LoVo (cell line): ENCODE measurements at places on chromosomes 5 and 9.

DNA sequence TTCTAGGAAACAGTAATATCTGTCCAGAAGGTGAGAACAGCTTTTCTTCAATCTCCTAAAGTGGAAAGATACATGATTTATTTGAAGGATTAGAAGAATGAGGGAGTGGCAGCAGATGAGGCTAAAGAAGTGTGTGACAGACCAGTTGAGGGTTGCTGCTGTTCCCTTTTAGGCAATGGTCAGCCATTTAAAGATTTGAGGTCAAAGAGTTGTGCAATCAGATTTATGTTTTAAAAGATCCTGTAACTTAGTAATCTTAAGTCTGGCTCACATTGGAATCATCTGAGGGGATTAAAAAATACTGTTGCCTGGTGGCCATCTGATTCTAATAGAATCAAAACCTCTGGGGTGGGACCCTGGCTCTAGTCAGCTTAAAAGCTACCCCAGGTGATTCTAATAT, 4.3 kb upstream of the SGCD start:
- no peak for DNase-seq

GRCh38 chr5:143002459-143003327, 232.5 kb downstream of the ARHGAP26 start:
- DNase-seq, result no peak

- DNase-seq, result no peak
Measured at GRCh38 chr9:35937227-35937626, 20.7 kb downstream of the OR2S2 start.

GRCh38 chr9:116360016-116360415, 206.4 kb downstream of the PAPPA start:
- no peak for DNase-seq

DNA sequence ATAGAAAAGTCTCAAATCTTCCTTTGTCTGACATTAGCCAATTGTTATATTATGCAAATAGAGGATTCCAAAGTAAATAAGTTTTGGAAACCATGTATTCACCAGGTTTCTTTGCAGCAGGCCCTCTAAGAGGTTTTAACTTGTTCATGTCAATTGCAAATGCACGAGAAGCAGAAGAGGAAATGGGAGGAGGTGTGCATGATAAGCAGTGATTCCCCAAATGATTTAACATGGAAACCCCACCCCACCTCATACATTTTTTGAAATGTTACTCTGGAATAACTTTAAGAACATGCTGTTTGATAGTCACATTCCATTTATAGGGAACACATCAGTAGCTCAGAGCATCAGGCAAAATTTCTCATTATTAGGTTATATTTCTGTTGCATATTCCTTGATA, 190.7 kb downstream of the DOCK8 start:
- DNase-seq, result no peak

DNA sequence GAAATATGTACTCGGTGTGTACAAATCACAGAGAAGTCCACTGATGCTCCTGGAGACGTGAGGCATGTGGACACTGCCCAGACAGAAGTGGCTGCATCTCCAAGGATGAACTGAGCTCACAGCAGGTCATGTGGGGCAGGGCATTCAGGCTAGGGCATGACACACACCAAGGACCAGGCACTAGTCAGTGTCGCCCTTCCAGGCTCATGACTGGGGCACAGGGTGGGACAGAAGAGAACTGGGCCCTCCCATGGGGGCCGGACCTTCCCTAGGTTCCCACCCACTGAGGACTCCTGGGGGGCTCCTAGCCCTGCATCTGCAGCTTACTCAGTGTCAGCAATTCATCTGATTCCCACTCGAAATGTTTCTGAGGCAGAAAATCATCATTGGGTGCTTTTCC, 256.8 kb upstream of the IRX4 start:
- no peak for DNase-seq

GRCh38 chr5:16916262-16916878, 19.7 kb downstream of the MYO10 start:
- DNase-seq, result peak; percentile 68

GRCh38 chr9:111525056-111525977, at the start of gene ZNF483:
TSS of gene ZNF483 (plus strand) at chr9:111525179. CDS start at chr9:111527396, 2,217 bp downstream.
- peak; percentile 59 for DNase-seq

- DNase-seq, result no peak
Measured at GRCh38 chr9:131824155-131824594, 84.3 kb upstream of the RAPGEF1 start.

DNA sequence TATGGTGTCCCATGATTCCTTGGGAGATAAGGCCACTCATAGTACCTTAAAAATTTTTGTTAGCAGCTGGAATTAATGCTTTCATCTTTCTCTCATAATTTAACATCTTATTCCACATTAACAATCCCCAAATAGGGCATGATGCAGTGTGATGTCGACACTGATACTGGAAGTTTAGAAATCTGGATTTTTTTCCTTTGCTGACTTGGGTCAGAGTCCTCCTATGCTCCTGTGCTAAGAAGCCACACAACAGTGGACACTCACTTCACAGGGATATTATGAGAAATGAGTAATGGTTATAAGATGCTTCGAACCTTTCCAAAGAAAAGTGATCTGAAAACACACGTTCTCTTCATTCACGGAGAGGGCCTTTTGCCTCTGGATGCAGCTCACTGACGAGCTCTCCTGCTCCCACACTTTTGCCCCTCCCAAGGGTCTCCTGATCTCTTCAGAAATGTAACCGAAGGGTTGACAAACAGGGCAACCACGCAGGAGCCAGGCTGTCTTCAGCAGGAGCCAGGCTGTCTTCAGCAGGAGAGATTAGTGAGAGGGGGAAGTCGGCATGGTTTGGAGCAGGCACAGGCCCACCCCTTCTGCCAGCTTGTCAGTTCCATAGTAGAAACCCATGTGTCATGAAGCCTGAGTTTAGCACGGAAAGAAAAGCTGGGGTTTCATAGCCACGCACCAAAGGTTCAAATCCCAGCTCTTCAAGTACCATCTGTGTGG, 247.8 kb downstream of the AOPEP start:
- no peak for DNase-seq

DNA sequence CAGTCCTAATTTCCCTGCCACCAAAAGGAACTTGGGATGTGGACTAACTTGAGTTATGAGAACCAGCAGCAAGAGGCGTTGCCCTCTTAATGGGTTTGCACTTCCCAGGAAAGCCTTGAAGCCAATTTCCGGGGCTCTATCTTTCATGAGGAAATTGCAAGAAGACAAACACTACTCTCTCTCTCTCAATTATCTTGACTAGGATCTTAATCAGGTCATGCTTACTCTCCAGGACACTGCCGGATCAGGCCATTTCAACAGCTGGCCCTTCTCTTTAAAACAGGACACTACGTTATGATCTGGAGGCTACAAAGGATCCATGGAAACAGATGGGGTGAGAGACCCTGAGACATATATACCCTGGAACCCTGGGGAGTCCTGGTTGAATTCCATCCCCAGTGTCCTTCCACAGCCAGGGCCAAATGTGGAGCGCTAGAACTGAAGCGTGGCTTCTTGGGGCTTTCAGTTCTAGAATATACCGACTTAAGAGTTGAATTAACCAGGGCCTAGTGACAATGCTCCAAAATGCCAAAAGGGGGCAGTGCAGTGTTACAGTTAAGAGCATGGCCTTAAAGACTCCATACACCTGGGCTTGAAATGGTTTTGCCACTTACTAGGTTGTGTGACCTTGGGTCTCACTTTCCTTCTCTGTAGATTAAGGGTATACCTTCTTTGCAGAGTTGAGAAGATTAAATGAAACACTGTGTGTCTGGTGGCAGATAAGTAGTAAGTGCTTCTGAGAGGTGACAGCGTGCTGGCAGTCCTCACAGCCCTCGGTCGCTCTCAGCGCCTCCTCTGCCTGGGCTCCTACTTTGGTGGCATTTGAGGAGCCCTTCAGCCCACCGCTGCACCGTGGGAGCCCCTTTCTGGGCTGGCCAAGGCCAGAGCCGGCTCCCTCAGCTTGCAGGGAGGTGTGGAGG, 21.1 kb downstream of the FAM219A start:
- DNase-seq, result peak; percentile 43

DNA sequence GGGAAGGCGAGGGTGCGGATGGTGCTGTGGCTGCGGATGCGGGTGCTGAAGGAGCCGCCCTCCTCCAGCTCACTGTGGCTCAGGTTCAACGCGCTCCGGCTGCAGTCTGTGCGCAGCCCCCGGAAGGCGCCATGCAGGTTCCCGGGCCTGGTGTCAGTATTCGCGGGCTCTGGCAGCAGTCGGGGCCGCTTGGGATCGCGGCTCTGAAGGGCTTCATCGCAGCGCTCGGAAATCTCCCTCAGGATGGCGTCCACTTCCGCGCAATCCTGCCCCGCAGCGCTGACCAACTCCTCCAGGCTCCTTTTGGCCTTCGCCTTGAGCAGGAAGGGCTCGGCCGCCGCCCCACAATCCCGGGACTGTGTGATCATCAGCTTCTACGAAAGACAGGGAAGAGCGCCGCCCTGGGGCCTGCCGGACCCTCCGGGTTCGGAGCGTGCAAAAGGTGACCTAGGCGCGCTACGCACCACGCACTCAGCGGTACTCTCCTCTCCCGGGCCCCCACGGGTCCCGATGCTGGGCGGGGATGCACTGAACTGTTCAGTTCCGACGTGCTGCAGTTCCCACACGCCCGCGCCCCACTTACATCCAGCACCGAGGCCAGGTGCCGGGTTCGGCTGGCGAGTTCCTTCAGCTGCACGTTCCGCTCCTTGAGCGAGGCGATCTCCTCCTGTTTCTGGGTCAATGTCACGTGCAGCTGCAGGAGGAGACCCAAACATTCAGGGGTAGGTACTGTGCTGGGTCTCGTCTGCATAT, 6.5 kb downstream of the MCIDAS start:
- DNase-seq, result no peak

DNA sequence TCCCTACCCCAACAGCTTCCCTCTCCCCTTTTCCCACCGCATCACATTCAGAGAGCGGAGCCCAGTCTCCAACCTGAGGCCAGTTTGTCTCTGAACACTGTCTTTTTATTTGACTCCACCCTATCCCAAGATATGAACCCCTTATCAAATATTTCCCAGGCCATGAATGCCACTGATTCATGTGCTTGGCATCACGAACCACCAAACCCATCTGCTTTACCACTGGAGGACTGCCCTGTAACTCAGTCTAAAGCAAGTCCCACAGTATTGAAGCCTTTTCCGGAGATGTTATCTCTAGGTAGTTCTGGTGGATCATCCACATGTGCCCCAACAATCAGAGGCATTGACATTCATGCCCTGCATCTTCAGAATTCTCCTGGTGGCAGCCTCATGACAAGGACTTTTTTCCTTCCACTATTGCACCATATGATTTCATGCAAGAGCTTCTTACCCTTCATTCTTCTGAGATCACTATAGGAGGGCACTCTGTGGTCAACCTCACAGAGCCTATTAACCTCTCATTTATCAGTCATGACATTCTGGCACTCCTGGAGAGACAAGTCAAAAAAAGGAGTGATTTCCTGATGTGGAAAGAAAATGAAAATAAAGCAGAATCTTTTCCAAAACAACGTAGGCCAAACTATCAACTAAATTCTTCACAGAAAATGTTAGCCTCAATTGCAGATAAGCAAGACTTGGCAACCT, 12.3 kb upstream of the SPATA31D4 start:
- DNase-seq, result peak; percentile 4

GRCh38 chr5:124744170-124744971, 2.1 kb downstream of the ZNF608 start:
- no peak for DNase-seq

DNA sequence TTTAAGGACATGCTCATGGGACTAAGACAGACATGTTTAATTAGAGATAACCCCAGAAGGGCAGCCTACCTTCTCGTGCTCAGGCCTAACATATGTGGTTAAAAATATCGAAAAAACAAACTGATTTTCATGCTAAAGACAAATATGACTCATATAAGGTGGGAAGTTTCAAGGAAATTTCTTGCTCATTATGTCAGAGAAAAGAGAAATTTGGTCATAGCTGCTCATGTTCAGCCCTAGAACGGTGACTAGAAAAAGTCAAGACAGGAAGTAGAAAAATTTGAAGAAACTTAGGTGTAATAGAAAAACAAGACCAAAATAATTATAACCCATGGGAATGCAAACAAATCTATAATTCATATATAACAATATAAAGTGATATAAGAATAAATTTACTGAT, 120.6 kb downstream of the PRDM9 start:
- DNase-seq, result no peak

DNA sequence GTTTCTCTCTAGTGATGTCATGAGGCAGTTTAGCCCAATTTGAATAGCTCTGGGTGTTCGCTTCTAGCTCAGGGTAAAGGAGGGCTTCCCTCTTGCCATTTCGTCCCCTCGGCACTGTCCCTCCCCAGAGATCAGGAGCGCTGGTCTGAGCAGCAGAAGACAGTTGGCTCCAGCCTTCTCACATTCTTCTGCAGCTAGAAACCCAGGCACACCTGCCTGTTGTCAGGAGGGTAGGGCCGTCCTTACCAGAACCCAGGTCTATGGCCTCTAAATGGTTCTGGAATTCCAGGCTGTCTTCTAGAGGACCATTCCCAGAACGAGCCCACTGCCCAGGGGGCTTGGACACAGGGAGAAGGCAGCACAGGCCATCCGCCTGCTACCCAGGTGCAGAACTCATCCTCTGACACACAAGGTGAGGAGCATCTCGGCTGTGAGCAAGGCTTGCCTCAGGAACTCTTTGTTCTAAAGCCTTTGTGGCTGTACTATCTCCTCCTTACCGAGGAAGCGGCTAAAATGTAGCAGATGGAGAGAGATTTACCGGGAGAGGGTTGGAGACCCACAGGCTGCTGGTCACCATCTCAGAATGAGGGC, 255.6 kb upstream of the IRX2 start:
- DNase-seq, result no peak

- no peak for DNase-seq
Measured at GRCh38 chr9:103116246-103116645, 121.1 kb downstream of the CYLC2 start.
